ENCODE measurements at places on chromosomes 11 and 22.

GRCh38 chr11:68282141-68282860 is 10.5 kb upstream of the C11orf24 start:
- DNase-seq: no peak

DNA sequence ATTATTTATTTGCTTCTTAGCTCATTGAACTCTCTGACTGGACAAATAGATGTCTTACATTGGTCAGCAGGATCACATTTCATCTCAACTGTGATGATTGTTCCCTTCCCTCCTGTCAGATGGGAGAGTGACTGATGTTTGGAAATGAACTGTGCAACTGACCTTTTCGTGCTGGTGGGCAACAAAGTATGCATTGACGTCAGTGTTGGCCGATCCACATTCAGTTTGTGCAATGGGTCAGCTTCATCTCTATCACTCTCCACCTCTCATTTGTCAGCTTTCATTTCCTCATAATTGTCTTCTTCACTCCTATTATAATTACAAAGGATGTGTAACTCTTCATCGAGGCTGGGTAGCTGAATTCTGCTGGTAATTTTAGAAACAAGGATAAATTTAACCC is 71.3 kb downstream of the PPP2R1B start:
- DNase-seq: no peak

GRCh38 chr11:117770061-117770460 is 27.0 kb downstream of the DSCAML1 start:
- no peak for DNase-seq

DNA sequence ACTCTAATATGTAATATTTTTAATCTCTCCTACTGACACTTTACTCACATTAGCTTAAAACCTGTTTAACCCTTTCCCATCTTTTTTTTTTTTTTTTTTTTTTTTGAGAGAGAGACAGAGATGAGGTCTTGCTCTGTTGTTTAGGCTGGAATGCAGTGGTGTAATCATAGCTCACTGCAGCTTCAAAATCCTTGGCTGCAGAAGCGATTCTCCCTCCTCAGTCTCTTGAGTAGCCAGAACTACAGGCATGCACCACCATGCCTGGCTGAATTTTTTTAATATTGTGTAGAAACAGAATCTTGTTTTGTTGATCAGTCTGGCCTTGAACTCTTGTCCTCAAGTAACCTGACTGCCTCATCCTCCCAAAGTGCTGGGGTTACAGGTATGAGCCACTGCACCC is 37.3 kb downstream of the PAMR1 start:
- DNase-seq: no peak

DNA sequence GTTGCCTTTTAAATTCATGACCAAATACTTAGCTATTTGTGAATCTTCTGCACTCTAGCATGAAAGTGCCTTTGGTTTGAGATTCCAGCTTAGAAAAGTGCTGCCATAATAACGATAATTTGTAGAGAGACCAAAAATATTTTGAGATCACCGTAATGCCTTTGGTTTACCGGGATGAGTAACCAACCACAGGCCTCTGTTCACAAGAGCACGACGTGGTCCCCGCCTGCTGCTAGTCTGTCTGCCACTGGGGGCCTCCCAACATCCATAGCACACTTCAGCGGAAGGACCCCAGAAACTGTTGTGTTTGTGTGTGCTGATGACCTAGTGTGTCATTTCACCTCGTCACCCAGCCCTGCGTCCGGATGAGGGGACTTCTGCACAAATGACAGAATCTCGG is 67.0 kb upstream of the RASSF10 start:
- DNase-seq: no peak

- DNase-seq: no peak
Measured at GRCh38 chr22:27557286-27558008, 244.1 kb downstream of the MN1 start.

DNA sequence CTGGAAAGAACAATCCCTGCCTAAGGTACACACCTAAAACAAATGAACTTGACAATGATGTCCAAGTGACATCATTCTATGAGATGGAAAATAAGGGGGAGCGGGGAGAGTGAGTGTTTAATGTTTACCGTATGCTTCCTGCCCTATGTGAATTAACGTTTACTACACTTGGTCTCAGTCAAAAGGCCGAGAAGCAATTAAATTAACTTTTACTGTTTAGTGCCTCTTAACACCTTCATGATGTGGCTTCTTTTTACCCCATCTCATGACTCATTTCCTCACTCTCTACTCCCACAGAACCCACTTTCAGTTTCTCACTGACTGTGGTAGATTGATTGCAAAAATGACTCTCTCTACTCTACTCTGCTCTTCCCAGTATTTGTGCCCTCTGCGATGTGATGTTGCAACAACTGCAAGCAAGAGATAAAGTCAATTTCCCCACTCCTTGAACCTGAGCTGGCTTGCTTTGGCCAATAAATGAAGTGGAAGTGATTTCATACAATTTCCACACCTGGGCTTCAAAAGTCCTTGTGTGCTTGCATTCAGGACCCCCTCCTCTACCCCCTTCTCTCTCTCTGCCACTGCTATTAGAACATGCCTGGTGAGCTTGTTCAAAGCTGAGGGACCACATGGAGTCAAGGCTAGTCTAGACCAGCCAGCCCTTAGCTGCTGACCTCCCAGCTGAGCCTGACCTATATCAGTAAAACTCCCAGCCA is 11.6 kb upstream of the ALKBH3 start:
- no peak for DNase-seq

DNA sequence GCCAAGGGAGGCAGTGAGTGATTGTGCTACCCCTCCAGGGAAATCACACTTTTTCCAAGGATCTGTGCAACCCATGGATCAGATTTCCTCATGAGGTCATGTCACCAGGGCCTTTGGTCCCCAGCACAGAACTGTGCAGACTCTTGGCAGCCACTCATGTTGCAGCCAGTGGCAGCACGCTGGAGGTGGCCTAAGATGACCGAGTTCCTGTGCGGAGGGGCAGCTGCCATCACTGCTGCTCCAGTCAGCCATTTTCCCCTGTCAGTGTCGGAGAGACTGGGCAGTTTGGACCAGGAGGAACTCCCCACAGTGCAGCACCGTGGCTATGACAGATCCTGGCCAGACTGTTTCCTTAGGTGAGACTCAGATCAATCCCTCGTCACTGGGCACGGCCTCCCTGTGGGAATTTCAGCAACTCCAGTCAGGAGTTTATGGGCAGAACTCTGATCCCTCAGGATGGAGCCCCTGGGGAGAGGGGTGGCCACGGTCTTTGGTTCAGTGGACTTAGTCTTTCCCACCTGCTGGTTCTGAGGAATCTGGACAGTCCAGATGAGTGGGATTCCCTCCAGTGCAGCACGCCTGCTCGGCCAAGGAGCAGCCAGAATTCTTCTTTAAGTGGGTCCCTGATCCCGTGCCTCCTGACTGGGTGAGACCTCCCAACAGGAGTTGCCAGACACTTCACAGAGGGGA is 194.6 kb upstream of the CARD18 start:
- no peak for DNase-seq

GRCh38 chr22:32753591-32753990 is 47.9 kb upstream of the TIMP3 start:
- no peak for DNase-seq

GRCh38 chr22:25883482-25884033 is 141.6 kb downstream of the MYO18B start:
- no peak for DNase-seq

GRCh38 chr11:19723572-19724342 is 11.1 kb downstream of the NAV2 start:
- DNase-seq: no peak

DNA sequence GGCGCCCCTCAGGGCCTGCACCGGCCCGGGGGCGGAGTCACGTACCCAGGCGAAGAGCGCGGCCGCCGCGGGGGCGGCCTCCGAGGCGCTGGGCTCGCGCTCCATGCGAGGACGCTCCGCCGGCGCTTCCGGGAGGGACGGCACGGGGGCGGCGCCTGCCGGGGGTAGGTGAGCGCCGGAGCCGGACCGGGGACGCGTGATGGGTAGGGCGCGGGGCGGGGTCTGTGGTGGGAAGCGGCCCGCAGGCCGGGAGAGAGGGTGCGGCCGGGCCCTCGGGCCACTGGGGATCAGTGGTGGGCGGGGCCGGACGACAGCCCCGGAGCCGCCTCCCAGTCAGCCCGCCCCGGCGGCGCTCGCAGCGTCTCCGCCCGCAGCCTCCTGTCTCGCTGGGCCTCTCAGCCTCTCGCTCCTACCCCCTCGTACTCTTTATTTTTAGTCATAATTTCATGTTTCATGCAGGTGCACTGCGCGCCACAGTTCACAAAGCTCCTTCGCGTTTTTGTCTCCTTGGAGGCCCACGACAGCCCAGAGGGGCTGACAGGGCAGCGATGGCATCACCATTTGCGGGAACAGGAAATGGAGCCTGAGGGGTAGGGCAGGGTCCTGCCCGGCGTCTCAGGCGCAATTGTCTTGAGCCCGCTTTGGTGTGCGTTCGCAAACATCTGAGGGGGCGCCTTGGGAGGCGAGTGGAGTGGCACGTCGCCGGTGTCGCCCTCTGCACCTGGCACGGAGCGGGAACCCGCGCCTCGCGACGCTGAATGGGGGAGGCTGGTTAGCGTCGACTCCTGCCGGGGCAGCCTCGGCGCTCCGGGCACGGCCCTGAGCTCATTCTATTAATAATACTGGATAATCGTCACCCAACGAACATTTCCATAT is at the start of gene SERGEF:
TSS of gene SERGEF (minus strand) at position 142 of the 876 bp plus-strand sequence. CDS start at position 105, 37 bp downstream.
- peak; percentile 80 for DNase-seq

GRCh38 chr11:38206663-38207062 is 1608.6 kb upstream of the RAG2 start:
- no peak for DNase-seq

- DNase-seq: no peak
Measured at GRCh38 chr11:72639502-72640375, 34.5 kb downstream of the PDE2A start.

- DNase-seq: no peak
Measured at GRCh38 chr11:74033046-74033445, 24.2 kb upstream of the UCP3 start.

DNA sequence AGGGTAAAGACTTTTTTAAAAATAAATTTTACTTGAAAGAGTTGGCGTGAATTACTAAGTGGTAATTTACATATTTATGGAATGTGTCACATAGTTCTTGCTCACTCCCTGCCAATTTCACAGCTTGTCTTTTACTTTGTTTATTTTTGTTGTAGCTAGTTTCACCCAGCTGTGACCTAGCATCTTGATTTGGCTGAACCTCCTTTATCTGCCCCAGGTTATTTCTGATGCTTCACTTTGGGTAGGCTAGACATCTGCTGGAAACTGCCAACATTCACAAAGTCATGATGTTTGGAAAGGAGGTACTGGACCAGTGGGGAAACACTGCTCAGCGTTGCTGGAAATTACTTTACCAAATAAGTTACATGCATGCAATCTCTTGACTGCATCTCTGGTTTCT is 1676.0 kb upstream of the RAG2 start:
- DNase-seq: no peak

DNA sequence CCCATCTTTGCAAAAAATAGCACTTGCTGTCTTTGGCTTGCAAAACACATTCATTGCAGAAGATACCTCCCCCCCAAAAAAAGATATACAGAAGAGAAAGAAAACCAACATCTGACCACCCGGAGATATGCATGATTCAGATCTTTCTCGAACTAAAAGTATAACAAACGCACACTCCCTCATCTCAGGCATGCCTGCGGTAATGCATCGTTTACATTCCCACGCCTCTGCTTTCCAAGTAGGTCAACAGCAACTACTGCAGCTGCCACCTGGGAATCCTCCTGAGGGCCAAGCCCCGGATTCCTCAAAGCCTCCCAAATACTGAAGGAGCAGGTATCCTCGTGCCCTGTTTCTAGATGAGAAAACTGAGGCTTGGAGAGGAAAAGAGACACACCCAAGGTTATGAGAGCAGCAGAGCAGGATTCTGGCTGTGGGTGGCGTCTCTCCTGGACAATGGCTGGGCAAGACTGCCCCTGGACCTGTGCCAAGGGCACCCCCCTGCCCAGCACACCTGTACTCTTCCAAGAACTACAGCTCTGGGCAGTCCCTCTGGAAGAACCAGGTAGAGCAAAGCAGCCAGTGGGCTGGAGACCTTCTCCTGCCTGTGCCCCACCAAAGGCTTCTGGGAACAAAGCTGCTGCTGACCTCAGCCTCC is 38.1 kb downstream of the NUP50 start:
- no peak for DNase-seq

DNA sequence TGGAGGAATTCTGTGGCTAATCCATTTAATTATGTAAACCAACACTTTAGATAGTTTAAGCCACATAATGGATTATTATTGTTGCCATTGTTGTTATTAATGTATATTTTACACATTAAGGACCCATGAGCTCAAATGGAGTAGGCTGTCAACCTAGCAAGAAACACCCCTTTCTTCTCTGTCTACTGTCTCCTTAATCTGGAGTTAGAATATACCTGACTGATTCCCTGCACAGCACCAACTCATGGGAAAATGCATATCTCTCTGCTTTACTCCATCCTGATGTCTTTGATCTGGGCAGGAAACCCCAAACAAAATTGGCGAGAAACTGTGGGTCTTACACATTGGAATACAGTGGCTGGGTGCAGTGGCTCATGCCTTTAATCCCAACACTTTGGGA is 24.0 kb upstream of the ME3 start:
- no peak for DNase-seq

DNA sequence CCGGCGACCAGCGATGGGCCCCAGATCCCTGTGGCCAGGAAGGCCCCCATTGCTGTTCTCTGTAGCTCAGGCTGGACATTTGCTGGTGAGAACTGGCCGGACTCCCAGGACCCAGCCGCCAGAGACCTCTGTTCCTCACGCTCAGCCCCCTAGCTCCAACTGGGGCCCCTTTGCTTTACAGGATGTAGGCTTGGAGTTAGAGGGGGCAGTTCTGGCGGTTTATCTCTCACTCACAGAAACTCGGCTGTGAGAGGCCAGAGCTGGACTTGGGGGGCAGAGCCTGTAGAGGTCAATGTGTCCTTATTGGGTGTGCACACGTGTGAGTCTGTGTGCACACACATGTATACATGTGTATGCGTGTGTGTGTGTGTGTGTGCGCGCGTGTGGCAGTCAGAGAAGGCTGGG is 502 bp downstream of the SMIM38 start:
- no peak for DNase-seq

DNA sequence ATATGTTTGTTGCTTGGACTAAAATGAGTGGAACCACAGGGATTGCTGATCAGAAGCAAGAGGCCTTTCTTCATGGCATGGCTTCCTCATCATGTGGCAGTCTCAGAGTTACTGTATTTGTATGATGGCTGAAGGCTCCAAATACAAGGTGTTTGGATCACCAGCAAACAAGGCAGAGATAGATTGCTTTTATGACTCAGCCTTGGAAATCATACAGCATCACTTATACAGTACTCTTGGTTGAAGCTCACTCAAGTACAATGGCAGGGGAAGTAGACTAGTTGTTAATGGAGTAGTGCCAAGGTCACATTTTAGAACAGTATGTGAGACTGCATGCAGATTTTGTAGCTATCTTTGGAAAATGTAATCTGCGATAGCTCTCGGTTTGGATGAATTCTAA is 16.6 kb downstream of the CAPRIN1 start:
- DNase-seq: no peak

GRCh38 chr11:71212871-71213559 is 39.4 kb downstream of the SHANK2 start:
- DNase-seq: no peak

- no peak for DNase-seq
Measured at GRCh38 chr11:69475866-69476471, 5.5 kb upstream of the LINC01488 start.
